Right cardiac atrium (tissue), 5 donors: ENCODE measurements at places on chromosomes 7 and 10.

GRCh38 chr10:6327961-6328698 lies 125.4 kb downstream of the PFKFB3 start:
- peak; percentile 26 for DNase-seq

- DNase-seq = no peak
Measured at GRCh38 chr10:43585981-43586729, 11.7 kb upstream of the ZNF239 start.

- DNase-seq = no peak
Measured at GRCh38 chr7:106065575-106066500, 46.3 kb downstream of the SYPL1 start.

- DNase-seq = no peak
Measured at GRCh38 chr7:117544061-117544460, 64.2 kb downstream of the CFTR start.

- DNase-seq = no peak
Measured at GRCh38 chr7:110891197-110891596, 199.7 kb upstream of the LRRN3 start.

DNA sequence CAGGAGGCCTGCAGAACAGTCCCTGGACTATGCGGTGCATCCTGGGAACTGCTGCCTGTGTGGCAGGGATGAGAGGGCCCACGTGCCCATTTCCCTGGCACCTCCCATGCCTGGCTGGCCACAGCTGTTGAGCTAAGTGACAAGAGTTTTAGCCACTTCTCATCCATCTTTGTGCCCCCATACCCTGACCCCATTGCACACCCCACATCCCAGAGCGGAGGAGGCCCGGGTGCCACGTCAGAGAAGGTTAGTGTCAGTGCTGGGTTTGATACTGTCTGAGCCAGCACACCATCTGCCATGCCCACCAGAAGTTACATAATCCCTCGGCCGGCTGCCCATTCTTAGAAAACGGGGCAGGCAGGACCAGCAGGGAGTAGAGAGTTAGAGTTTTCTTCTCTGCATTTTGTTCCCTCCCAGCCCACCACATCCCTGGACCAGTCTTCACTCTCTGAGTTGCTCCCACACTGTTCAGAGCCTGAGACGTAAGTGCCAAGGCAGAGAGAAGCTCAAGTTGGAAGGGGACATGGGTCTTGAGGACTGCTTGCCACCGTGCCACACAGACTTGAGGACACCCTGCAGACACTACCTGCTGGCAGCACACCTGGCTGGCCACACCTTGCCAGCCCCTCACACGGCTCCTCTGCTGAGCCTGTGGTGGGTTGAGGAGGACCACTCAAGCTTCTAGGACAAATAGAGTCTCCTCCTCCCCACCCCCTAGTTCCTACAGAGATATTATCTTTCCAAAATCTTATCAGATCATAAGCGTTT lies 13.1 kb downstream of the UNC5B start:
- no peak for DNase-seq

DNA sequence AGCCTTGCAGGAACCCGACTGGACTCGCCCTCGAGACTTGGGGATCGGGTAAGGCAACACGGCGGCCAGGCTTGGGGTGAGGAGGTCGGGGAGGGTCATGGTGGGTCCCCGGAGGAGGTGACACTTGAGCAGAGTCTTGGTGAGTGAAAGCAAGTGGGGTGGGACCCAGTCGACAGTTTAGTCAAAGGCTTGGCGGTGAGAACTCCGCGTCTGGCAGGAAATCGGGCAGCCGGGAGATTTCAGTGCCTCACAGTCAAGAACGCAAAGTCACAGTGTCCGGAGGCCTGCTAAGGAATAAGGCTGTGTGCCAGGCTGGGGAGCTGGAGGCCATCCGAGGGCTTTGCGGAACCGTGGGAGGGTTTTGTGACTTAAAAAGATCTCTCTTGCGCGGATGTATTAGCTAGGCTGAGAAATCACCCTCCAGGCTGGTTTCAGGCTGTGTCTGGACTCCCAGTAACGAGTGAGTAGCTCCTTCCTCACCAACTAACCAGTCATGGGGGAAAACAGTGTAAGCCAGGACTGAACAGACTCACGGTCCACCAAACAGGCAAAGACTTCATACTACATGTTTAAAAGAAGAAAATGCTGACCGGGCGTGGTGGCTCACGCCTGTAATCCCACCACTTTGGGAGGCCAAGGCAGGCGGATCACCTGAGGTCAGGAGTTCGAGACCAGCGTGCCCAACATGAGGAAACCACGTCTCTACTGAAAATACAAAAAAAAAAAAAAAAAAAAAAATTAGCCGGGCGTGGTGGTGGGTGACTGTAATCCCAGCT lies 613 bp downstream of the AP5Z1 start:
- DNase-seq = no peak

DNA sequence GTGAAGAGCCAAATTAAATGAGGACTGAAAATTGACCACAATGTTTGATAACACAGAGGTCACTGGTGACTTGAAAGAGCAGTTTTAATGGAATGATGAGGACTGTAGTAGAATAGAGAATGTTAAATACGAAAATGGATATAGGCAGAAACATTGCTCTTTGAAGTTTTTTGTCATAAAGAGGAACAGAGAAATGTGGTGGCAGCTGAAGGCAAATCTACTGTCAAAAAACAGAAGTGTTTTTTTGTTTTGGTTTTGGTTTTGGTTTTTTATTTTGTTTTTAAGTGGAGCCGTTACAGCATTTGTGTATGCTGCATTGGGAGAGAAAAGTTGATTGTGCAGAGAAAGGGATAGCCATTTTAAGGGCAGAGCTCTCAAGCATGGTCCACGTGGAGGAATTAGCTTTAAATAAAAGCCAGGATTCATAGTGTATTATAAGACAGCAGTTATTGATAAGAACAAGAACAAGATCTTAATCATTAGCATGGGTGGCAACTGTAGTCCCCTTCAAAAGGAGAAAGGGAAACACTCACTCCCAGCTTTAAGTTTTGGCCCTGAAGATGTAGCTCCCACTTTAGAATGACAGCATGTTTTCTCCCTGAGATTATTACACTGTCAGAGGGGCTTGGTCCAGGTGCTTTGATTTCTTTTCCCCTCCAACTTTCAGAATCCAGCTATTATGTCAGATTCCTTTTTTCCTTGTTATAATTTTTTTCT lies 156.7 kb upstream of the BET1 start:
- no peak for DNase-seq

GRCh38 chr10:111732166-111732785 lies 451.3 kb downstream of the GPAM start:
- DNase-seq = no peak

GRCh38 chr10:127993056-127993690 lies 86.3 kb downstream of the PTPRE start:
- no peak for DNase-seq

DNA sequence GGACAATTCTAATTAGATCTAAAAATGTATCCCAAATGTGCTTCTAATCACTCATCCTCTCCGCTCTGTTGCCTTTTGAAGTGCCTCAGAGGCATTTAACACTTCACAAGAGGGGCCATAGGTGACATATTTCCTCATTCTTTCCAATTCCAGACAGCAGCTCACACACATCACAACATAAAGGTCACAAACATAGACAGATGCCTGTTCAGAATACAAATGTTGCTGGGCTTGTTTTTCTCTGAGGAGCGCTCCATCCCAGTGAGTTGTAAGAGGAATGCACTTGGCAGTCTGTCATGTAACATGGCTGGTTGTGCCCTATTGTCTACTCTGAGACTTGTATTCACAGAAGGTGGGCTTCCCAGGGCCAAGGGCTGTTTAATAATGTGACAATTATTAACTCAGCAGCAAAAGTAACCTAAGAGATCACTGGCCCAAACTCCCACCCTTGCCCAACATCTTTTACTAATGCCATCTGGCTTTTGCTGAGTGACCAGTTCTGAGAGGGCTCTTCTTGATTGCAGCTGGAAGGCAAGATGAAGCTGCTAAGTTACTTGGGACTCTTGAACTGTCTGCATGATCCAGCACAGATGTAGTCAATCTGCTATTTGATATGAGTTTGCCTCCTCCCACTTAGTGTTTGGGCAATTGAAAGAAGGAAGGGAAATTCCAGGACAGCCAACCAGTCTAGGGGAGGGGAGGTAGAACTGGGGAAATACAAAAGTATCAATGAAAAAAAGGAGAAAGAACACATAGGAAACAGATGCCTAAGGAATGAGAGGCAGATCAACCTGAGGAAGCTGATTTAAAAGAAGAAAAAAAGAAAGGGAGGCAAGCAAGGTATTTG lies 13.6 kb downstream of the PON2 start:
- no peak for DNase-seq

- no peak for DNase-seq
Measured at GRCh38 chr10:73159038-73159648, 8.7 kb downstream of the ECD start.

GRCh38 chr10:1255118-1255517 lies 198.9 kb downstream of the WDR37 start:
- no peak for DNase-seq

GRCh38 chr10:92785118-92785517 lies 63.2 kb upstream of the EXOC6 start:
- DNase-seq = no peak
